ENCODE measurements at places on chromosomes 1 and 21.

GRCh38 chr1:165371588-165372225 lies 15.2 kb upstream of the LMX1A start:
- no peak for DNase-seq

- no peak for DNase-seq
These were observed 472.4 kb downstream of the SMYD3 start for GRCh38 chr1:246034630-246035029.

DNA sequence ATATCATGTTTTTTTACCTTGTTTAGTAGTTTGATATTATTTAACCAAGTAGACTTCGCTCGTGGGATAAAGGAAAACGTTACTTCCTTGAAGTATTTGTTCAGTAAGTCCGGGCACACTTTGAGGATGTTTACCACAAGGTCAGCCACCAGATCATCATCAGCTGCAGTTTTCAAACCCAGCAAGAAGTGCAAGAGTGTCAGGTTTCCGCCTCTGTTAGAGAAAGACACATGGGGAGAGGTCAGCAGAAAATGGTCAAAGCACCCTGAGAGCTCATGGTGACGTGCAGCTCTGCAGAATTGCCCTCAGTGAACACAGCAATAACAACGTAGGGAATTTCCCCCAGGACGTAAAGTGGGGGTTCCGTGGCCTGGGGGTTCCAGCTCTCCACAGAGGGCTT lies 24.4 kb downstream of the URB1 start:
- no peak for DNase-seq

DNA sequence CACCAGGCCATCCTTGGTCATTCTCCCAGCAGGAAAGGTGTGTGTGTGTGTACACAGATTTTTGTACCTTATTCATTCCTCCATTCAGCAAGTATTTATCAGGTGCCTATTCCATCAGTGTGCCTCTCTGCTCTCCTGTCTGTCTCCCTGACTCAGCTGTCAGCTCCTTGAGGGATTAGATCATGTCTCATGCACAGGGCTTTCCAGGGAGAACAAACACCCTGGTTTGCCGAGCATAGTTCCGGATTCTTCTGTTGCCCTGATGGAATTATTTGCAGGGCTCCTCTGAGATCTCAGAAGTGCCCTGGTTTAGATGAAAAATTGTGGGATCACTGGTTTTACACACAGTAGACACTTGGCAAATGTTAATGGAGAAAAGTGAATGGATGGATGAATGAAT lies 8.1 kb upstream of the SDHB start:
- no peak for DNase-seq

- peak; percentile 60 for DNase-seq
These were observed 38.2 kb downstream of the URB2 start for GRCh38 chr1:229664133-229664689.

GRCh38 chr1:90550626-90551406 lies 166.3 kb downstream of the BARHL2 start:
- DNase-seq, result no peak

DNA sequence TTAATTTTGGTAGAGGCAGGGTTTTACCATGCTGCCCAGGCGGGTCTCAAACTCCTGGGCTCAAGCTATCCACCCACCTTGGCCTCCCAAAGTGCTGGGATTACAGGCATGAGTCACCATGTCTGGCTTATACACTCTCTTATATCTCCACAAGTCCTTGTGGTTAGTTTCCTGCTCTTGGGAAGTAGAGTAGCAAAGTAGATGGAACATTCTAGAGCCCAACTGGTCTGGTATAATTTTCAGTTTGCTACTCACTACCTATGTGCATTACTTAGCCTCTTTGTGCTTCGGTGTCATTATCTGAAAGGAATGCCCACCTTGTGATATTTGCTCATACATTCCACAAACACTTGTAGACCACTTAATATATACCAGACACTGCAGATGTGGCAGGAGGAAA lies 96.6 kb upstream of the IPO9 start:
- no peak for DNase-seq

GRCh38 chr1:223323491-223324484 lies 40.2 kb downstream of the SUSD4 start:
- no peak for DNase-seq

DNA sequence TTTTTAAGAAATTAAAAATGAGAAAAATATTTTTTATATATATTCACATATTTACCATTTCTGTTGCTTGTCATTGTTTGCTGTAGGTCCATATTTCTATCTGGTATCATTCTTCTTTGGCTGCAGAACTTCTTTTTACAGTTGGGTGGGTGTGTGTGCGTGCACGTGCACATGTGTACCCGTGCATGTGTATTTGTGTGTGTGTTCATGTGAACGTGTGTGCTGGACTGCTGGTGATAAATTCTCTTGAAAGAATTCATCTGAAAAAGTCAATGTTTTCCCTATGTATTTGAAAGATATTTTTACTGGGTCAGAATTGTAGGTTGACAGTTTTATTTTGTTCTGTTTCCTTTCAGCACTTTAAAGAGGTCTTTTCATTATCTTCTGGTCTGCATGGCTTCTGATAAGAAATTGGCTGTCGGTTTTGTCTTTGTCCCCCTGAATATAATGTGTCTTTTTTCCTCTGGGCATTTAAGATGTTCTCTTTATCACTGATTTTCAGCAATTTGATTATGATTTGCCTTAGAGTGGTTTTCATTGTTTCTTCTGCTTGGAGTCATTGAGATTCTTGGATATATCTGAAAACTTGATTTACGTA lies 34.5 kb upstream of the DPH5 start:
- DNase-seq, result no peak

DNA sequence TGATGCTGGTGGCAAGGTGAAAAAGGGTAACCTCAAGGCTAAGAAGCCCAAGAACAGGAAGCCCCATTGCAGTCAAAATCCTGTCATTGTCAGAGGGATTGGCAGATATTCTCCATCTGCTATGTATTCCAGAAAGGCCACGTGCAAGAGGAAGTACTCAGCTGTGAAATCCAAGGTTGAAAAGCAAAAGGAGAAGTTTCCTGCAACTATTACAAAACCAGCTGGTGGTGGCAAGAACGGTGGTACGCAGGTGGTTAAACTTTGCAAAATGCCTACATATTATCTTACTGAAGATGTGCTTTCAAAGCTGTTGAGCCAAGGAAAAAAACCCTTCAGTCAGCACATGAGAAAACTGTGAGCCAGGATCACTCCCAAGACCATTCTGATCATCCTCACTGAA lies 13.7 kb upstream of the VPS45 start:
- no peak for DNase-seq

DNA sequence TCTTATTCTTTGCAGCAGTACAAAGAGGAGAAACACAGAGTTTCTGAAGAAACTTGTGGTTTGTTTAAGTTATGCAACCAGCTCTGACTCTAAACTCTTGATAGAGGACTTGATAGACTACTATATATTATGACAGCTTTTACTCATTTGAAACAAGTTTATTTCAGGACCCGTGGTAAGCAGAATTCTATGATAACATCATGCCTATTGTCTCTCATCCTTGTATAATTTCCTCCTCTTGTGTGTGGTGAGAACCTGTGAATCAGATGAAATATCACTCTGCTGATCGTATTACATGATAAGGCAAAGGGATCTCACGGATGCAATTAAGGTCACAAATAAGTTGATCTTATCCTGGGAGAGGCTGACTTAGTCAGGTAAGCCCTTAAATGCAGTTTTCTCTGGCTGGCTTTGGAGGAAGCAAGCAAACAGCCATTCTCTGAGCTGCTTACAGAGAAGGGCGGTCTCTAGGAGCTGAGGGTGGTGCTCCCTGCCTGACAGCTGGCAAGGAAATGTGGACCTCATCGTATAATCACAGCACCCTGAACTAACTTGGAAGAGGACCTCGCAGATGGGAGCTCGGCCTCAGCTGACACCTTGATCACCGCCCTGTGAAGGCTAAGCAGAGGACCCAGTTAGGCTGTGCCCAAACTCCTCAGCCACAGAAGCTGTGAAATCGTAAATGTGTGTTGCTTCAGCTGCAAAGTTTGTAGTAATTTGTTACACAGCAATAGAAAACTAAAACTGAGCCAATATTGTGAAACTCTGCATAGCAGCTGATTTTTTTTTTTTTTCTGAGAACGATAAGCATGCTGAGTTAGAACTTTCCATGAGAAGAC lies 151.1 kb upstream of the DPT start:
- DNase-seq, result no peak

DNA sequence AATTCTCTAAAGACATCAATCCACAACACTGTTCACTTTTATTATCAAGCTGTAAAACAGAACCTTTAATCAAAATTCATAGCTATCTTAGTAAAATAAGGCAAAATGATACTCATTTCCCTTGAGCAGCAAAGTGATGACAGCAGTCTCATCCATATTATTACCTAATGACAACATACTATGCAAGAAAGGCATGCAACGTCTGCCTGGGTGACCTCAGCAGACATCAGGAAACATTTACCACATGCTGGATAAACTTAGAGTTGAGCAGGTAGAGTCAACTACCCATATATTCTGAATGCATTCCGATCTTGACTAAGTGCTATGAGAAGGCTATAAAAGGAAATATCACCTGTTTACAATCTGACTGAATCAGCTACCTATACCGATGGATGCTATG lies 145.1 kb downstream of the SIPA1L2 start:
- no peak for DNase-seq

DNA sequence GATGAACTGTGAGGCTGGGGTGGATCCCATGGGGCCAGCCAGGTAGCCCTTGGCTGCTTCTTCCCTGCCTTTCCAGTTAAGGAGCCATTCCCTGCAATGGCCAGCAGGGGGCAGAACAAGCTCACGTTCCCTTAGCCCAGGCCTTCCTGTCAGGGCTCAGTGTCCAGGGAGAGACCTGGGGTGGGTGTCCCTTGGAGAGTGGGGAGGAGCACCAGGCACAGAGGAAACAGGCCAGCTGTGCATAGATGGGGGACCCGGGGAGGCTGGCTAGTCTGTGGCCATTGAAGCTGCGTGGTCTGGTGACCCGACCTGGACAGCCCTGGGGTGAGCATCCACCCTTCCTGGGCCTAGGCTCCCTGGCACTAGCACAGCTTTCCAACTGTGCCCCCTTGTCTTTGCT lies 13.2 kb upstream of the EPS8L3 start:
- DNase-seq, result peak; percentile 63

DNA sequence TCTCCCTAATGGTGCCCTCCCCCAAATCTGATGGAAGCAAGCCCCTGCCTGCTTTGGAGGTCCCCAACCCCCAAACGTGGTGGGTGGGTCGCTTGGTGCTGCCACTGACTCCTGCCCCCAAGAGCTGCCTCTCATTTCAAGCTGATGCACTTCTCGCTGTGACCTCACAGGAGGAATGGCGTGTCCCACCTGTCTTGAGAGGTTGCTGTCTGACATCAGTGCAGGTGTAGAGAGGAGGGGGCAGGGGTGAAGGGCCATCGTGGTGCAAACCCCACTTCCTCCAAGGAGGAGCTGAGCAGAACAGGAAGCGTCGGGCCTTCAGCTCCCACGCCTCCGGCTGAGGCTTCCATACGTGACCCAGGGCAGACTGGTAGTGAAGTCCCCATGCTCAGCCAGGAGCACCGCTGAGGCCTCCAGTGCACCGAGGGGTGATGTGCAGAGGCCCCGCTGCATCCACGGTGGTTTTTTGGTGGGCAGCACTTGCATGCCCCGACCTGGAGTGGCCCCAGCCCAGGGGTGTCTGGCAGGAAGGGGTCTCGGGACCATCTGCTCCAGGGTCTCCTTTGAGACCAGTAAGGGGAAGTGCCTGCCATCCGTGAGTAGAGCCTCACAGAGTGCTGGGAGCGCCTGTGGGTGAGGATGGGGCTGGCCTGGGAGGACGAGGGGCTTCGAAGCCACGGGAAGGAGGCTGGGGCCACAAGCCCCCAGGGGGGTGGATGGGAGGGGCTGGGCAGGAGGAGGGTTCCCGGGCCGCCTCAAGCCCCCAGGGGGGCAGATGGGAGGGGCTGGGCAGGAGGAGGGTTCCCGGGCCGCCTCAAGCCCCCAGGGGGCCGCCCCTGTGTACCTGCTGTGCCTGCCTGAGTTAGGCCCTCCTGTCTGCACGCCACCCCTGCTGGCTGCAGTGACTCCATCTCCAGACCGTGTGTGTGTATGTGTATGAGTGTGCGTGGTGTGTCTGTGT lies 39.8 kb downstream of the WDR4 start:
- no peak for DNase-seq

- no peak for DNase-seq
These were observed 75.7 kb downstream of the UCHL5 start for GRCh38 chr1:192983349-192983980.

DNA sequence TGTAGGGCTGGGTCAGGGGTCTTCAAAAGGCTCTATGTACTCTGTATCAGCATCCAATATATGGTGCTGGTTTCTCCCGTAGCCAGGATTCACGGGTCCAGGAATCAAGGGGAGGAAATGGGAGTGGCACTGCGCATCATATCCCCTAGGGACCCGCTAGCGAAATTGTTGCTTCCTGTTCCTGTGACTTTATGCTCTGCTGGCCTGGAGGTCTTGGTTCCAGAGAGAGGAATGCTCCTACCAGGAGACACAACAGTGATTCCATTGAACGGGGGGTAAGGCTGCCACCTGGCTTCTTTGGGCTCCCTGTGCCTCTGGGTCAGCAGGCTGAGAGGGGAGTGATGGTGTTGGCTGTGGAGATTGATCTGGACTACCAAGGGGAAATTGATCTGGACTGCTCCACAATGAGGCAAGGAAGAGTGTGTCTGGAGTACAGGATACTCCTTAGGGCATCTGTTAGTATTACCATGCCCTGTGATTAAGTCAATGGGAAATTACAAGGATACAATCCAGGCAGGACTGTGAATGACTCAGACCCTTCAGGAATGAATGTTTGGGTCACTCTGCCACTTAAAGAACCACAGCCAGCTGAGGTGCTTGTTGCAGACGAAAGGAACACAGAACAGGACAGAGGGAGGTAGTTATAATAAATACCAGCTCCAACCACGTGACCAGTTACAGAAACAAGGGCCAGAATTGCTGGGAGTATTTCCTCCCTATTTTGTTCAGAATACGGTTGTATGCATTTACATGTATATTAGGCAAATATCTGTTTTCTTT lies 10.2 kb downstream of the SPSB1 start:
- no peak for DNase-seq

DNA sequence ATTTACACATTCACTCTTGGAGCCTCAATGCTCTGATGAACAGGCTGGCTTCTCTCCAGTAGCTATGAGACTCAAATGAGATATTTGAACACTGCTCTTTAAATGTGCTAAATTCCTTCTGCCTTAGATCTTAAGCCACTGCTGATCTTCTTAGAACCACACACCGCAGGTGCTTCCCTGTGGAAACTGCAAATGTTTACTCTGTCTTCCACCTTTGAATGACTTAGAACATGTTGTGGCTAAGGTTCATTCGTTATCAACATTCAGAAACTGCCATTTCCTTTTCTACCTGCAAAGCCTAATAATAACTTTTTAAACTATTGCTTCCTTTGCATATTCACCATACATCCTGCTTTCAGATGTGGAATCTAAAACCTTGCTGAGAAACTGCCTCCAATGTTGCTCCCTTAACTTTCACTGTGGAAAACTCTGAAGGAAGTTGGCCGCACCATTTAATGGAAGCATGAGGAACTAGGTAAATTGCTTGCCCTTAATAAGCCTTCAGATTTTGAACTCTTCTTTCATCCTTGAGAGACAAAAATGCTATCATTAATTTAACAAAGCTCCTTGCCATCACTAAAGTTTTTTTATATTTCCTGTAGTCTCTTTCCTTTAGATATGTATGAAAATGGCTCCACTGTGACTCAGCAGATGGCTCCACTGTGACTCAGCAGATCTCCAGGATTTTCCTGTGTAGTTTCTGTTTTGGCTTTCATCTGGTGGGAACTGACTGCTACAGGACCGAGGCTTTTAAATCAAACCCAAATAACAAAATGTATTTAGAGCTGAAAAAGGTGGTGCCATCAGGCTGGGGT lies 143.8 kb downstream of the TNFSF18 start:
- DNase-seq, result peak; percentile 23

- DNase-seq, result no peak
These were observed 13.8 kb upstream of the SPRR5 start for GRCh38 chr1:152933196-152933595.

GRCh38 chr1:239677362-239677761 lies 291.0 kb downstream of the CHRM3 start:
- DNase-seq, result no peak

Data from effector memory CD4-positive, alpha-beta T cell (primary cell).